ENCODE measurements at places on chromosomes 5 and 9. TPM values are rescaled to one million over a fixed set of nuclear protein-coding genes. Genes with fewer than 3 reads are reported as not detected.

The IL4 gene
- total RNA-seq = not detected

The PCDHGB5 gene
- 8.0 TPM for total RNA-seq

The PCDHAC2 gene
- 3.0 TPM for total RNA-seq

The NRG2 gene
- total RNA-seq = 0.99 TPM

The C9orf57 gene
- not detected for total RNA-seq

The DAPK1 gene
- 29.0 TPM for total RNA-seq

The PCSK1 gene
- under 0.01 TPM for total RNA-seq

The PCDHA5 gene
- total RNA-seq = 0.20 TPM

The IL13 gene
- 0.10 TPM for total RNA-seq

The SPATA31C2 gene
- not detected for total RNA-seq

The SH3TC2 gene
- 4.4 TPM for total RNA-seq

The CHSY3 gene
- total RNA-seq = 9.6 TPM

The PRRT1B gene
- total RNA-seq = not detected

The SPINK6 gene
- total RNA-seq = not detected

The RETREG1 gene
- total RNA-seq = 27.4 TPM

The FOXD4L5 gene
- total RNA-seq = 0.10 TPM

The FBP2 gene
- total RNA-seq = 5.5 TPM

The CDKN2B-AS1 gene
- total RNA-seq = 0.20 TPM

The PCDHA3 gene
- 0.20 TPM for total RNA-seq

The MED27 gene
- total RNA-seq = 10.9 TPM

The FAXDC2 gene
- 26.7 TPM for total RNA-seq

The IL31RA gene
- 13.2 TPM for total RNA-seq

The BTNL3 gene
- total RNA-seq = not detected

The KCTD16 gene
- total RNA-seq = 0.20 TPM

The UBQLN1 gene
- total RNA-seq = 102 TPM

The DUSP1 gene
- total RNA-seq = 147 TPM

The PCDHGC4 gene
- total RNA-seq = 5.3 TPM

The INSYN2B gene
- 0.10 TPM for total RNA-seq

The CRHBP gene
- 0.20 TPM for total RNA-seq

The ANKDD1B gene
- total RNA-seq = 1.6 TPM

The FOXD4L3 gene
- total RNA-seq = not detected

The RNF180 gene
- total RNA-seq = 4.6 TPM

The MSX2 gene
- 10.9 TPM for total RNA-seq

The TXNDC8 gene
- not detected for total RNA-seq

The CDKN2AIPNL gene
- total RNA-seq = 16.0 TPM

The CNTFR gene
- total RNA-seq = 7.5 TPM

The PCDHGA8 gene
- total RNA-seq = 3.3 TPM

The PCDHB11 gene
- 3.5 TPM for total RNA-seq

The MARCOL gene
- not detected for total RNA-seq

The S100Z gene
- total RNA-seq = 0.30 TPM

The PCDHB5 gene
- total RNA-seq = 2.7 TPM

The POU5F2 gene
- total RNA-seq = 4.9 TPM

The SYK gene
- 10.2 TPM for total RNA-seq

The SLC28A3 gene
- 4.9 TPM for total RNA-seq

The SV2C gene
- total RNA-seq = 0.10 TPM

The FSD1L gene
- total RNA-seq = 9.9 TPM

The LEAP2 gene
- total RNA-seq = 0.79 TPM

The C9orf50 gene
- total RNA-seq = not detected

The PPP2CA gene
- total RNA-seq = 70.5 TPM

Measured in skin of body (tissue), 3 donors.